ENCODE measurements at places on chromosomes 4 and X.

DNA sequence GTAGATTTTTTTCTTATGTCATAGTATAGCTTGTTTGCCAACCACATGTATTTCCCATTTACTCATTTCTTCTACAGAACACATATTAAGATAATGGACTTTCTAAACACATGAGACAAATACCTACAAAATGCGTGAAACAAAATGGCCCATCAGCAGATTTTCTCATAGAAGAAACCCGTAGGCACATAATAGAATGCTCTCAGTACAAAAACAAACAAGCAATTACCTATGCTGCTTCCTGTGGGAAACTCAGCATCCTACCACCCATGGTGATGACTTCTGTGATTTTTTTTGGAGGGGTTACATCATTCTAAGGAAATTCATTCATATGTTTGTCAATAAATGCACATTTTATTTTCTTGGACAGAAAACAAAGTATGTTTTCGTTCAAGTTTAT lies 343.6 kb downstream of the SPRY1 start:
- DNase-seq = no peak

DNA sequence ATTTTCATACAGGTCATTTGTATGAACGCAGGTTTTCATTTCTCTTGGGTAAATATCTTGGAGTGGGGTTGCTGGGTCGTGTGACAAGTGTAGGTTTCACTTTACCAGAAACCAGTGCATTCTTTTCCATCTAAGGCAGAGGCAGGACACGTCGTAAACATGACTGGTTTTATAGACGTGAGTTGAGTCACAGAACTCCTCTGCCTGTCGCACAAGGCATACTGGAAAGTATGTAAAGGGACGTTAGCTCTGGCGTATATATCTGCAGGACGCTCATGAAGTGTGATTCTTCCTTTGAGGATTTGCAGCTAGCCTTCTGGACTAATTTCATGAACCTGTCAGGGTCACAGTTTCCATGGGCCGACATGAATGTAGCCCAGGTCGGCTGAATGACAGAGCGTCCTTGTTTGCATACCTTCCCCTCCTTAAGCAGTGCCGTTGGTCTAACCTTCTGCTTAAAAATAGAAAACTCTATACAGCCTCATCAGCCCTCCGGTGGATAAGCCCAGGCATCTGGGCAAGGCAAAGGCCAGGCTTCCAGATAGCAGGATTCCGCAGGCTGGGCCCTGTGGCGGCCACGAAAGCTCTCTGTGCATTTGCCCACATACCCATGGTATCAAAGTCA lies 106.0 kb downstream of the GPR143 start:
- no peak for DNase-seq

- peak; percentile 11 for DNase-seq
Observed at GRCh38 chrX:153381684-153382532, 19.2 kb downstream of the PNMA6E start.

DNA sequence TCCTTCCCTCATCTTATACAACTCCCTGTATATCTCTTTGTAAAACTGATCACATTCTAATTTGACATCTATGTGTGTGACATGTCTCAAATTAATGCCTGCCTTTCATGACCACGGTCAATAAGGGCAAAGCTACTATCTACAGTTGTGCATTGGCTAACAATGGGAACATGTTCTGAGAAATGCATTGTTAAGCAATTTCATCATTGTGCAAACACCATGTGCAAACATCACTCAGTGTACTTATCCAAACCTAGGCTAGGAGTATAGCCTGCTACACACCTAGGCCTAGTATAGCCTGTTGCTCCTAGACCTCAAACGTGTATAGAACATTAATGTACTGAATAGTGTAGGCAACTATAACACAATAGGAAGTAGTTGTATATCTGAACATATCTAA lies 95.0 kb downstream of the BANK1 start:
- no peak for DNase-seq

DNA sequence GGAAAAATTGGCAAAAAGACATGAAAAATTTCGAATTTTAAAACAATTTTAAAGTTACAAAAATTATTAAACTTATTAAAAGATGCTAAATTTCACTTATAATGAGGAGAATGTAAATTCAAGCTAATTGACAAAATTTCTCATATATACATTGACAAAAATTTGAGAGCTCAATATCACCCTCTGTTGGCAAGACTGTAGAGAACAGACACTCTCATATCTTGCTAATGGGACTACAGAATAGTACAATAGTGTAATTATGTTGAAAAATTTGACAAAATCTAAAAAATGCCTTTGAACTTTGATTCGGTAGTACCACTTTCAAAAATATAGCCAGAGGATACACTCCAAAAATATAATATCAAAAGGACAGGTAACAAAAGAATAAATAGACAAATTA lies 29.8 kb downstream of the DCAF8L2 start:
- no peak for DNase-seq

DNA sequence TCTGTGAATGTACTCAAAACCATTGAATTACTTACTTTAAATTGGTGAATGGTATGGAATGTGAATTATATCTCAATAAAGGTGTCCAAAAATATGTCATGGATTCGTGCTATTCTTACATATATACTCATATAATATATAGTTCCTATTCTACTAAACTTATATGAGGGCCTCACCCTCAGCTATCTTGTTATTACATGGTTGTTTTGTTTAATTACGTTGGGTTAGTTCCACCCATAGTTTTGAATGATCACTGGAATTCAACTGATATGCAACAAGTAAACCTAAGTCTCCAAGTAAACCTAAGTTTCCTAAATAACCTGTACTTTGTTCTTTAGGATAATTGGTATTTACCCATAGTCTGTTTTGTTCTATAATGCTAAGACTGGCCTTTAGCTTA lies 30.6 kb upstream of the CD99L2 start:
- no peak for DNase-seq

Data from endothelial cell (in vitro differentiated cells).